ENCODE measurements at places on chromosomes 5 and 9.

DNA sequence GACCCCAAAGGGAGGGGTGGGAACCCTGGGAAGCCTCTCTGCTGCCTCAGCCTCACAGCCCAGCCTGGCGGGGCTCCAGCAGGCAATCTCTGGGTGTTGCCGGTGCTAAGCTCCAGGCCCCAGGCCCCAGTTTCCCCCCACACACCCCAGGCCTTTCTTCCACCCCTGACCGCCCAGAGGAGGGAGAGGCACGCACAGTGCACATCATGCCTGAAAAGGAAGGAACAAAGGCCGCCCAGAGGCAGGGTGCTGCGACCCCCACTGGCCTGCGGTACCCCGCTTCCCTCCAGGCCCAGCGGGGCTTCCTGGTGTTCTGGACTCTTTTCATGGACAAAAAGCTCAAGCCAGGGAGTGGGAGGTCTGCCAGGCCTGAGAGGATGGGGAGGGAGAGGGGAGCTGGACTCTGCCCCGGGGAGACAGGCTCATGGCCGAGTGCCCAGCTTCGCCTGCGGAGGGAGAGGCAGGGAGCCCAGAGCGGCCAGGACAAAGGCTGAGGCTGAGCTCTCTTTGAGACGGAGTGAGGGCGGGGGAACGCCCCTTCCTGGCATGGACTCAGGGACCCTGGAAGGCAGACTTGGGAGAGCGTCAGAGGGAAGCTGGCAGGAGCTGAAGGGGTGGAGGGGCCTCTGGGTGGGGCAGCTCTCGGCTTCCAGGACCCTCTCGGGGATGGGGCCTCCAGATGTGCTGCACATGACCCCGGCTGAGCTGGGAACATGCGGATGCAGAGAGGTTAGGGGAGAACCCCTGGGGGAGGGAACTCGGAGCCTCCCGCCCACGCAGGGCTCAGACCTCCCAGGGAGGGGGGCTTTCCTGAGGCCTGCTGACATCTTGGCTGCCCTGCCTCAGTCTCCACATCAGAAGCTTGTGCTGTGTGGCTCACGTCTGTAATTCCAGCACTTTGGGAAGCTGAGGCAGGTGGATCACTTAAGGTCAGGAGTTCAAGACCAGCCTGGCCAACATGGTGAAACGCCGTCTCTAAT, 1.8 kb upstream of the ENTPD2 start:
- no peak for DNase-seq

DNA sequence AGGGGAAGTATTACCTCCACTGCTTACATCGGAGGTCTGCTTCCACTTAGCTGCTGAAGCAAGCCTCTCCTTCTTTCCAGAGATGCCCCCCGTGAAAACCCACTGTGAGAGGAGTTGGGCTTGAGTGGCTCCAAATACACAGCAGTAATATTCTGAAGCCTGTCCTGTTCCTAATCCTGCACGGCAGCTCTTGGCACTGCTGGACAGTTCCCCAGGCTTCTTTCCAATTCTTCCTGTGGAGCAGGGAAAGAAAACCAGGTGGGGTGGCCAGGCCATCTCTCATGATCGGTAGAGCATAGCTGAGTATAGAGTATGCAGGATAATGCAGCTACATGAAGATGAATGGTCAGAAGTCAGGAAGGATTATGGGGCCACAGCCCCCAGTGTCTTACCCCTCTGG, 335.3 kb downstream of the MARCHF11 start:
- DNase-seq = no peak

DNA sequence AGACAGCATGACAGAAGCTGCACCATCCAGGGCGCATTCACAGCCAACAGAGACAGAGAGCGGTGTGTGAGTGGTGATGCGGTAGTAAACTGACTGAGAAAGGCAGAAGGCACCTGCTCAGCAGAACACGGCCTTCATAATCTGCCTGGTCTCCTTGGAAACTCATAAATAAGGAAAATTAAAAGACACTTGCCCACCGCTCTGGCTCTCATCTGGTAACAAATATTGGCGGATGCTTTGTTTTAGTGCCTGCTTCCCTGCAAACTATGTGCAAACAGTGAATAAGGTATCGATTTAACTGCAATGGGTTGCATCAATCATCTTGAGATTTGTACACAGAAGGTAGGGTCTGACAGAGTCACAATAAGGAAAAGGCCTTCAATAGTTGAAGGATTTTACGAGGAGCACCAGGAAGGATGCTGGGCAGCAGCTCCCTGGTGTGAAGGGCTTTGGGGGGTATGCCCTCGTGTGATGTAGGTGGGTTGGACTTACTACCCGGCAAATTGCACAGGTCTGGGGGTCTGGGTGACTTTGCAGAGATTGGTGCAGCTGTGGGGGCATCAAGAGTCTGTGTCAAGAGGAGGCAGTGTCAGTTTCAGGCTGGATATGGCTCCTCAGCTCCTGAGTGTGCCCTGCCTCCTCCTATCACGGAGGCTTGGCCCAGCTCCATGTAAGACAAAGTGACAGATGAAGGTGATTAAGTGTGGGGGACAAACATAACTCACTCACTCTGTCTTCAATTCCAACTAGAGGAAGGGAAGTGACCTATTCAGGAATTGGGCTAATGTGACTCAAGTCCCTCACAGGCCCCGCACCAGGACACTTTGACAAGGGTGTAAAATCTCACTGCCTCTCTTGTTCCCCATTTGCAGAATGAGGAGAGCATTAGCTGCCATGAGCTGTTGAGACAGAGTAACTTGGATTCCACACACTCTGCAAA, 166.7 kb downstream of the ICE1 start:
- DNase-seq = no peak

DNA sequence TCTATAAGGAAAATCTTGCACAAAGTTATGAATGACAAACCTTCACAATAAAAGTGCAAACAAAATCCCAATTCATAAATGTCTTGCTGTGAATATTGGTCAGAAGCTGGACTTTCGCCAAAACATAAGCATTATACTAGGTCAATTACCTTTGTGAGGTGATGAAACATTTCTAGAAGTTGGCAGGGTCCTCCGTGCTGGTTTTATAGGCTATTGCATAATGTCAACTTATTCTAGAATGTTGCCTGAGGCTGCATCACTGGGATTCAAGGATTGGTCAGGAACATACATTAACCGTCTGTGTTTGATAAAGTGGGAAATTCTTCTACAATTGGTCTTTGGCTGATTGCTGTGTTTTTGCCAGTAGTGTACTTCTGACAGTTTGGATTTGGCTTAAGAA, 49.8 kb upstream of the PALM2AKAP2 start:
- no peak for DNase-seq

- DNase-seq = no peak
Observed at GRCh38 chr5:30802961-30803705, 390.4 kb upstream of the CDH6 start.

DNA sequence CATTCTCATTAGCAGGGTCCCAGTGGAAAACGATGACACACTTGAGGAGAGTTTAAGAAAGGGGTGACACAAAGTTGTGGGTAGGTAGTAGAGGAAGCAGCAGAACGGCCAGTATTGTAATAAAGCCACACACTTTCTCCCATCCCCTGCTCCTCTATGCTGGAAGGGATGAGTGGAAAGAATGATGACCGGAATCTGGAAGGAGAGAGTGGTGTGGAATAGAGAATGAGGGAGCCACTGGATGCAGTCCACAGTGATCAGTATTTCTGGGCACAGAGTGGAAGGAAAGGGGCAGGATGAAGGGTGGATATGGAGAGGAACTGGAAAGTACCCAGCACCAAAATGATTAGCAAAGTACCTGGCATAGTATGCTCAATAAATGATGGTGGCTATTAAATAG, 133.8 kb upstream of the DAB2 start:
- no peak for DNase-seq

DNA sequence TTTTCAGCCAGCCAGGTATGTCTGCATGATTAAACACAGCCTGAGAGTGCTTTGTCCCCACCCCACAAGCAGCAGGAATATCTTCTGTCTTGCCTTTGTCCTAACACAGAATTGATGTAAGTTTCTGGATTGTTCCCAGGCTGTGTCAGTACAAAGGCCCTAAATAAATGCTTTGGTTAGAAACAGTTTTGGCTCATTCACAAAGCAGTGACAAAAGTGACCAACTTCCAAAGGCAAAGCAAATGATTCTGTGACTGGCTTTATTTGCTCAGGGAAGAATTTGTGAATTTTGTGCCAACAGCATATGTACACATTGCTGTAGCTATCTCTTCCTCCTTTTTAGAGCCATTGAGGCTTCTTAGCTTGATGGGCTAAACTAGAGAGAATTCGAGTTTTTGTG, 133.7 kb downstream of the PLPPR1 start:
- no peak for DNase-seq

GRCh38 chr9:2677915-2678889, 39.1 kb upstream of the KCNV2 start:
- DNase-seq = no peak

- no peak for DNase-seq
Observed at GRCh38 chr9:87670572-87671264, 55.2 kb upstream of the CTSL start.

DNA sequence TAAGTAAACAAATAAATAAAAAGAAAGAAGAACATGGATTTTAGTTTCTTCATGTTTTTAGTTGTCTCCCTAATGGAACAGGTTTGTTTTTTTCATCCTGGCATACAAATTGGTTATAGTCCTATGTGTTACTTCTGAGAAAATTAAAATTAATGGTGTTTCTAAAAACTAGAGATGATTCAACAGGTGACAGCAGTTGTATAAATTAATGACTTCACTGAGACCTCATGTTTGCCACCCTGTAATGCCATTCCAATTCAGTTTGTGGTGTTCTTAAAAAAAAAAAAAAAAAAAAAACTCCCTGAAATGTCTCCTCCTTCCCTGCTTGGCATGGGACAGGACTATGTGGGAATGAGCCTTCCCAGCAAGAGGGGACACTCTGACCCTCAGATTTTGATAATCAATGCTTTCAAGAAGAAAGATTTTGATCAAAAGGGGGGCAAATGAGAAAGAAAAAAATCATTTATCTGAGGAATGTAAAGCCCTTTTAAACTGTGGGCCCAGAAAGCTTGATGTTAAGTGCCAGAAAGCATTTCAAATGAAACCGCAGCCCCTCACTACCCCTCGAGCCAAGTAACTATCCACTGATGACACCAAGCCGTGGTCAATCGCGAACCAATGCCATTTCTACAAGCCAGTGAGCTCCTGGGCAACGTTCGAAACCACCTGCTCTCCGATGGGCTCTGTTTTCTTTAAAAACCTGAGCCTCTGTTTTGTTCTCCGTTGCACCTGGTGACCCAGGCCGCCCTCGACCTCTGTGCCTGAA, 941 bp downstream of the EXD3 start:
- no peak for DNase-seq

- no peak for DNase-seq
Observed at GRCh38 chr5:176614805-176615478, 5.0 kb upstream of the GPRIN1 start.

DNA sequence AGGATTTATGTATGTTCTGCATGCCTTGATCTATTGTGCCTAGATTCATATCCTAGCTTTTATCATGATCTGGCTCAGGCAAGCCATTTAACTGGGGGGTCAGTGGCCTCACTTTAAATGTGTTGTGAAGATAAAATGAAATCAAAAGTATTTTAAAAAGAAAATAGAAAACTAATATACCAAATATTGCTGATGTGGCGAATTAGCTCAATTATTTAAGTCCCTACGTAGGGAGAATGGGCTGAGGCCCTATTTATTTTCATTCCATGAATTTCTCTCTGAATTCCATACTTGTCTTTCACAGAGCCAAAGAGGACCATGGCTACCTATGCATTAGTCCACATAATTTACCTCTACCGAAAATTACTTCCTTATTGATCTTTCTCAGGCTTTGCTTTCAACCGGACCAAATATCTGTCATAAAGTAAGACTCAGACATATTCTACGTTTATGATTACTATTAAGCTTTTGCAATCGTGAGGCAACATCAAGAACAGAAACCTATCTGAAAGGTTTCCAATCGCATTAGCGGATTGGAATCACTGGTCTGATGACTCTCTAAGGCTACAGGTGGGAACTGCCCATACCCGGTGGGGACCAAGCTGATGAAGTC, 1.7 kb downstream of the MBLAC2 start:
- DNase-seq = no peak

DNA sequence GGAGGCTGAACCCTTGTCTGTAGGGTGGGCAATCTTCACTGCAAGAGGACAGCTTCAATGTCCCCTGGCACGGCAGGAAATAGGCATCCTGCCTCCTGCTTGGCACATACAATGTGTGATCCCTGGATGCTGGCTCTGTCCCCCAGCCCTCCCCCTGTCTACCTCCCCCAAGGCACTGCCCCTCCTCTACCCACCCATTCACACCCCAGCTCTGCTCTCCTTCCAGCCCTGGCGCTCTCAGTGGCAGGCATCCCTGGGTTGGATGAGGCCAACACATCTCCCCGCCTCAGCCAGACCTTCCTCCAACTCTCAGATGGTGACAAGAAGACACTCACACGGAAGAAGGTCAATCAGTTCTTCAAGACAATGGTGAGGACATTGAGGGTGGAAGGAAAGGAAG, 24.1 kb upstream of the FOXI1 start:
- no peak for DNase-seq

GRCh38 chr9:12735665-12736064, 39.2 kb upstream of the LURAP1L start:
- no peak for DNase-seq

- DNase-seq = peak; percentile 36
Observed at GRCh38 chr9:133362359-133363044, 6.2 kb downstream of the SURF2 start.

DNA sequence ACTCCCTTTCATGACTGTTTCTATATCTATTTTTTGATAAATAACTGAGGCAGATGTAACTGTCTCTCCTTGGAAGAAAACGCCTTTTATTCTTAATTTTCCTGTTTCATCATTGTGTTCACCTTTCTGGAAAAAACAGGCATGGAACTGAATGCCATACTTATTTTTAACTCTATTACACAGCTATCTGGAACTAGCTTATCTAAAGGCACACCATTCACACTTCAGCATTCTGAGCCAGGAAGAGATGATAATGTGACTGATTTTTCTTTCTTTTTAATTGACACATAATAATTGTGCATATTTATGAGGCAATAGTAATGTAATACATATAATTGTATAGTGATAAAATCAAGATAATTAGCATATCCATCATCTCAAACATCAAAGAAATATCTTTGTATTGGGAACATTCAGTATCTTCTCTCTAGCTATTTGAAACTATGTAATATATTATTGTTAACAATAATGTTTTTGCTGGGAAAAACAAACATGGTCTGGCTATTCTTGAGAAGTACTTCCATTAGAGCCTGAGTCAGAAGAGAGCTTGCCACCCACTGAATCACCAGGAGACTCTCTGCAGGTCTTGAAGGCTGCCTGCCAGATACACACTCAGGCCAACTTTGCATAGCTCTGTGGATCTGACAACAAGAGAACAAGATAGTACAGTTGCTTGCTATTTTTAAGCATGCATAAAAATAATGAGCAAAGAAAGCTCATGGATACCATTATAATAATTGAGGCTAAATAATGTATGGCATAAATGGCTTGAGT, 501.0 kb upstream of the EDIL3 start:
- DNase-seq = no peak

Measured in hematopoietic multipotent progenitor cell treated with erythropoietin and hydrocortisone succinate and interleukin-3 and kit ligand, for 4 days (in vitro differentiated cells).